ENCODE measurements at places on chromosomes 4 and X.

DNA sequence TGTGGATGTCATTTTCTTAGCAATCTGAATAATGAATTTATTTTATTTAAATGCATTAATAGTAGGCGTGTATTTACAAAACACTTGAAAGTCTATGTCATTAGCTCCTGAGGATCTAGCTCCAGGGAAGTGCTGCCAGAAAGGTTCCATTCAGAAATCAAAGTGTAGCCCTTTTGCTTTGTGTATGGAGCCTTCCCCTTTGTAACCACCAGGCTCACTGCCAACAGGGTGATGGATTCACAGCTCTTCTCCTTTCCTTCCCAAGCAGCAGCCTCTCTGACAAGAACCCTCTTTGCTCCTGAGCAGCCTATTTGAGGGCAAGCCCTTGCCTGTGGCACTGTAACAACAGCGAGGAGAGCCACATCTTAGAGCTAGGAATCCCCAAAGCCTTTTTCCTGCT, 286.0 kb upstream of the RASGEF1B start:
- no peak for DNase-seq

GRCh38 chrX:152072236-152072635, 66.1 kb downstream of the MAGEA10 start:
- DNase-seq = no peak

GRCh38 chrX:96432647-96433046, 252.0 kb upstream of the DIAPH2 start:
- no peak for DNase-seq

GRCh38 chrX:151701531-151701930, 6.3 kb downstream of the PRRG3 start:
- no peak for DNase-seq

DNA sequence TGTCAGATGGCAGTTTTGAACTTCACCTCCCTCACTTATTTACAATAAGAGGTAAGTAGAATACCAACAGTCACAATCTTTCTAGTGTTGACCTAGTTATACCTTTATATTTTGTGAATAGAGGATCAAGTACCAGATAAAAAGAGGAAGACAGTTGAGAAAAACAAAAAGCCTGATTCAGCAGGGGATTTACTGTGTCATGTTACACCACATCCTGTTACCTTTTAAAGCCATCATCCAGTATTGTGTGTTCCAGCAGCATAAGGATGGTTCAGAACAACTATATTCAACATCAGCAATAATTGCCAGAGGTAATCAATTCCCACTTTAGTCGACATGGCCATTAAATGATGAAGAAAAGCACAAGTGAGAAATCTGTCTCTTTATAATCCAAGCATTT, 21.3 kb upstream of the CXCL6 start:
- DNase-seq = no peak

DNA sequence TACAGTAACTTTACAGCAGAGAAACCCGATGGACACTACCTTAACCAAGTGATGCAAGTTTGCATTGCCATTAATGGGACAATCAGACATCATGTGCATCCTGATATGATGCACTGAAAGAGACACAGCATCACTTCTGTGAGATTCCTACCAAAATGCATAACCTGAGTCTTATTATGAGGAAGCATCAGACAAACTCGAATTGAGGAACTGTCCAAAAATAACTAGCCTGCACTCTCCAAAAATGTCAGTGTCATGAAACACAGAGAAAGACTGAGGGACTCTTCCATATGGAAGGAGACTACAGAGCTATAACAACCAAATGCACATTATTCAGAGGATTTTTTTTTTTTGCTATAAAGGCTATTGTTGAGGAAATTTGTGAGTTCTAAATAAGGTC, 66.6 kb upstream of the IQSEC2 start:
- DNase-seq = no peak

GRCh38 chrX:51496501-51497291, at the start of gene NUDT11:
Gene NUDT11 (minus strand): TSS chrX:51496592. CDS start chrX:51496444, 148 bp downstream.
- no peak for DNase-seq

GRCh38 chr4:69830560-69831269, 29.2 kb downstream of the SULT1E1 start:
- DNase-seq = no peak

- no peak for DNase-seq
These were observed 67.8 kb upstream of the ATP6AP2 start for GRCh38 chrX:40513012-40513411.

- DNase-seq = no peak
These were observed 187.6 kb downstream of the DCLK2 start for GRCh38 chr4:150265806-150266205.

- no peak for DNase-seq
These were observed 65.8 kb upstream of the PRPS1 start for GRCh38 chrX:107562482-107562881.

DNA sequence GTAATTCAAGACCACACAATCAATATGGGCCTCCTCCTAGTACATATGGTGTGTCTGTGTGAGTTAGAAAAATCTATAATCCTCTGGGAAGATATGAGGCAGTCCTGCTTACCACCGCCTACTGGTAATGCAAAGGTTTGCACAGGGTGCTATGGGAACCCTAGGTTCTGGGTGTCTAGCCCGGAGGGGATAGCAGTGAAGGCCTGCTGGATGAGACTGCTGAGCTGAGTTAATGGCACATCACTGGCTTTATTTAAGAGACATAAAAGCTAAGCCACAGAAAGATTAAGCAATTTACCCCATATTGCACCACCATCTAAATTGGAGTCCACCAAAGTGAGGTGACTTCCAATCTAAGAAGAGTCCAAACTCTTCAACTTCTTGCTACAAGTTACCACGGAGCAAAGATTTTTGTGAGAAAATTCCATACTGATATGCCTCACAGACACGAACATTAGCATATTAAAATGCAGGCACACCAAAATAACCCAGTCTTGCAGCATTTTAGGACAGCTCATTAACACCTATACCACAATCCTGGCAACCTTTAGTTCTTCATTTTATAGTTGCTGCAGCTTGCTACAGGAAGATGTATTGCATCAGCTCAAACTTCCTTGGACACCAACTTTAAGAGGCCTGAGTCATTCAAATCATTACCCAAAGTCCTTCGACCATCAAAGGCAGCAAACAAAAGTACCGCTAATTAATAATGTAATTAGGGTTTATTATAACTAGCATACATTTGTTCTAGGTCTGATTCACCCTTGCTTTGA, 13.7 kb downstream of the DGKK start:
- no peak for DNase-seq

GRCh38 chrX:63930140-63930539, 145.1 kb upstream of the ARHGEF9 start:
- DNase-seq = no peak

DNA sequence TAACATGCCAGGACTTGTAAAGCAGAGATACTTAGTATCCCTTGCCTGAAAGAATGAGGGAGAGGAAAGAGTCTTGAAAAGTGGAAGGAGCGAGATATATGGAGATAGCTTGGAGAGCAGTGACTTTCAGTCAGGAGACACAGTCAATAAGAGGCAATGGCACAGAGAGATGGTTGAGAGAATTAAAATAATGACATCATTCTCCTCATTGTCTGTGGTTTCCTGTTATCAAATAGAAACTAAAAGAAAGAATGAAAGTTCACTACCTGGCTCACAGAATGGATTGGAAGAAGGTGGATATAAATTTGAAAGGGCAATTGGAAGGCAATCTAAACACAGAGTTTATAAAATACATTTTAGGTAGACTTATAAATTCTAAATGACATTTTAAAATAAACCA, 760.2 kb upstream of the AADAT start:
- DNase-seq = no peak

- DNase-seq = no peak
These were observed 123.7 kb downstream of the AFF1 start for GRCh38 chr4:87058356-87059073.

DNA sequence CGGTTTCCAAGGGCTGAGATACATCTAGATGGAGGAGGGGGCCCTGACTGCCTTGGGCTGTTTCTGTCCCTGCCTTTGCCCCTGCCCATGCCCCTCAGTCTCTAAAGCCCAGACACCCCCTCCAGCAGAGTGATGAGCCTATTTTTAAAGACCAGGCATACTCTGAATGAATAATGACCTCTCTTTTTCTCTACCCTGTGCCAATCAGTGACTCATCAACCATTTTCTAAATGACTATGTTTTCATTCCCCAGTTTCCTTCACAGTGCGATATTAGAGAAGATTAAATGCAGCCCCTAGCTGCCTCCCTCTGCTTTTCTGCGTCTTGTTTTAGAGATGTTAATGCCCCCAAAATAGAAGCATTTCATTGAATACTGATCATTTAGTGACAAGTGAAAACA, 15.5 kb upstream of the NHS start:
- DNase-seq = no peak

DNA sequence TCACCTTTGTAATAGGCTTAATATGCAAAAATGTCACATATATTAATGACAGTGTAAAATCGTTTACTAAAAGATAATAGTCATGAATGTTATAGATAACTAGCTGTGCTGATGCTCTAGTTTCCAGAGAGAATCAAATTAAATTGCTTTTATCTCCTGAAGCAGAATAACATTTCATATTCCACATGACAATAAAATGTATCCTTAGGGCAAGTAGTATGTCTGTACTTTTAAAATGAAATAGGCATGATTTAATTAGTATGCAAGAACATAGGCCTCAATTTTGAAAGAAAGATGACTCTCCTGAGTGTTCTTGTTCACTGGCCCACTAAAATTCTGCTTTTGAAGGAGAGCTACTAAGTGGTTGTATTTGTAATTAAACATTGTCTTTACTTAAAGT, 1027.0 kb downstream of the ARAP2 start:
- DNase-seq = no peak

- no peak for DNase-seq
These were observed 290.3 kb downstream of the GALNTL6 start for GRCh38 chr4:172103456-172103855.

DNA sequence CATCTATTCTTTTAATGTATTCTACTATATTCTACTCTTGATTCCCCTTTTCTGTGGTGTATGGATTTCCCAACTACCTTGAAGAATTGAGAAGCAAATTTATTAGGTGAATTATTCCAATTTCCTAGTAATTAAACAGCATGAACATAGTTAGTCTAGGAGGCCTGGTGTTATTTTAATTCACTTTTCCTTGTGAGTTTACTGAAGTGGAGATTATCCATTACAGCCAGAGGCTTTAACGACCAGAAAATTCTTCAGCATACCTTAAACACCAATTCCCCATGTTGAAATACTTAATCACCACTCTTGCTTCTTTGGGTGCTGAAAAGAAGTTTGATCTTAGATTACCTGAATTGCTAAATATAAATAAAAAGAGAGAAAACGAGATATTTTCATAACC, 29.4 kb downstream of the FAT4 start:
- DNase-seq = no peak

- DNase-seq = no peak
These were observed 163.2 kb upstream of the FAM241A start for GRCh38 chr4:111982089-111982488.

DNA sequence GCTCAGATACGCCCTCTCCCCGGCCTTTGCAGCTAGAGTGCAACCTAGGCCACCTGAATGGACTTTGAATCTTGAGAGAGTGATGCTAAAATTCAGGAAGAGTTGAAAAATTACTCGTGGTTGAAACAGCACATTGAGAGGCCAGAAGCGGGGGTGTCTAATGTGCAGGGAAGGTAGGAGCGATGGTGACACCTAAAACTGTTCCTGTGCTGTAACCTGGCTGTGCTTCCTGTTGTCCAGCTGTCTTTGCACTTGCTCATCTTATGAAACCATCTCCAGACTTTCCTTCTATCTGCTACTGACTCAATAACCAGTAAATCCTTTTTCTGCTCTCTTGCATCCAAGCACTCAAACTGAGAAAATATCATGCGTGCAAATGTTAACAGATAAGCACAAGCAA, 106.4 kb upstream of the RPS6KA3 start:
- DNase-seq = no peak

- no peak for DNase-seq
These were observed 38.7 kb downstream of the ADD1 start for GRCh38 chr4:2882341-2882740.

DNA sequence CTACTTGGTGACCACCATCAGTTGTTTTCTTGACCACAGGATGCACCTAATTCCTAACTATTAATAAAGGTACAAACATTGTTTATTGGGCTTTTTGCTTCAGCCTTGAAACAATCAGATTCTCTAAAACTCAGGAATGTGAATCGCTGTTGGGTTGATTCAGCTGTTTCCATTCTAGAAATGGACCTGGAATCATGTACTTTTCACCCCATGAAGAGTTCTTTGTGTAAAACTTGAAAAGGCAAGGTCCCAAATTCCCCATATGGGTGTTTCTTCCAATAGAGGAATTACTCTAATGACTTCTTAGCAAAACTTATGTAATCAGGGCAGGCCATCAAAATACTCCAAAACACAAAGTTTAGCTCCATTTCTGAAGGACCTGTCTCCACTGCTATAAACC, 7.4 kb downstream of the AFAP1 start:
- DNase-seq = no peak

- DNase-seq = no peak
These were observed 1575.8 kb downstream of the STIM2 start for GRCh38 chr4:28436191-28437080.

GRCh38 chr4:158129694-158130093, 43.1 kb downstream of the GASK1B start:
- DNase-seq = no peak

- DNase-seq = no peak
These were observed 294.8 kb downstream of the TENM3 start for GRCh38 chr4:182538031-182538430.

DNA sequence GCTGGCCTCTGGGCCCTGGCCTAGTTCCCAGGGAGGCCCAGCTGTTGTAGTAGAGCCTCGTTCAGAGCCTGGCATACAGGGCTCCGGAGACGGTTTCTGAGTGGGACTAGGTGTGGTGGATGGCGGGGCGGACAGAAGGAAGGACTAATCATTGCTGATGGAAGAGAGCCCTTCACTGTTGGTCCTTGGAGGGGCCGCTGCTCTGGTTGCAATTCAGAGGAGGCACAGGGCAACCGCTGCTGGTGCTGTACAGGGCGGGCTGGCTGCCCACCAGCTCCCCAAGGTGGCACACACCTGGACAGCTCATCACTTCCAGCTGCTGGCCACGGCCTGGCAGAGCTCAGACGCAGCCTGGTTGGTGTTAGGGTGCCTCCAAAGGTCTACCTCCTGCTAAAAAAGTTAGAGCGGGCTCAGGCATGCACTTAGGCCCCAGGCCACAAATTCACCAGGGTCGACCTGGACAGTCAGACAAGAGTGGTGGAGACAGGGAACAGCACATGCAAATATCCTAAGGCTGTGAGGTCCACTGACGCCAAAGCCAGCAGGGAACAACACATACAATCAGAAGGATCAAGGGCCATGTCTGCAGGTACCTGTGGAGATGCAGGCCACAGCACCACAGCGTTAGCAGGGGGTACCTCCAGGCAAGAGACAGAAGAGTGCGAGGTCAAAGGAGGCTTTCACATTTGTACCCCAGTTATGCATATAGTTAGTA, 7.5 kb upstream of the RNF4 start:
- DNase-seq = no peak
